CD4-positive, alpha-beta T cell treated with Interleukin-17A for 1 hour (primary cell): ENCODE measurements at places on chromosomes 7 and 10.

DNA sequence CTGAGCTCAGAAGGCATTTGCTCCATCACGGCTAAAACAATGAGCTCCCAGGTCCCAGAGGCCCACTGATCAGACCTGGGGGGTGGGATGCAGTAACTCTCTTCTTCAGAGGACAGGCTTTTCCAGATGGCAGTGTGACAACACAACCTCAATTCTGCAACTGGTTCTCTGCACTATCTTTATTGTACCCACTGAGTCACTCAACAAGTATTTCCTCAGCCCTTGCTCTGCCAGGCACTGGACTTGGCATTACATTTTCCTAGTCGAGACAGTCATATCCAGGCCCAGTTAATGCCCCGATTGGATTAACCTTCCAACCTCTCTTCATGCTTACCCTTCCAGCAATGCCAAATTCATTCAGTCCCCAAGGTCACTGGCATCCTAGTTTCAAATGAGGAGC, 72.6 kb downstream of the JAZF1 start:
- no peak for DNase-seq

- DNase-seq = no peak
Measured at GRCh38 chr10:10600004-10600403, 417.7 kb upstream of the CELF2 start.

- no peak for DNase-seq
Measured at GRCh38 chr10:93567277-93568104, 1.0 kb downstream of the FFAR4 start.

- no peak for DNase-seq
Measured at GRCh38 chr7:20249376-20249775, 32.2 kb upstream of the MACC1 start.

GRCh38 chr7:143299840-143300239, 11.7 kb downstream of the CASP2 start:
- peak; percentile 75 for DNase-seq
